Tracheal epithelial cell (primary cell): ENCODE measurements at places on chromosomes 16 and 17. TPM values are rescaled to one million over a fixed set of nuclear protein-coding genes. Genes with fewer than 3 reads are reported as not detected.

Gene CES1
- total RNA-seq = 1.2 TPM in 1 of 2 replicates, not detected in the other

Gene TBC1D3I
- total RNA-seq = not detected in 2 replicates

Gene DHX8
- 23.4 and 31.3 TPM in 2 replicates for total RNA-seq

Gene TBC1D3E
- not detected in 2 replicates for total RNA-seq

Gene ACSM2A
- total RNA-seq = not detected in 2 replicates

Gene BCKDK
- total RNA-seq = 11.7 and 20.7 TPM in 2 replicates

Gene CA7
- total RNA-seq = not detected in 2 replicates

Gene TNK1
- 9.9 and 11.9 TPM in 2 replicates for total RNA-seq

Gene CLEC18A
- total RNA-seq = under 0.01 and 1.2 TPM in 2 replicates

Gene MPP3
- 8.2 and 10.0 TPM in 2 replicates for total RNA-seq

Gene MLX
- 30.3 and 32.0 TPM in 2 replicates for total RNA-seq

Gene ATP1B2
- total RNA-seq = not detected in 2 replicates

Gene KDM6B
- 3.4 and 6.3 TPM in 2 replicates for total RNA-seq

Gene RNF43
- 4.6 and 6.0 TPM in 2 replicates for total RNA-seq

Gene KRT31
- 0.24 TPM in 1 of 2 replicates, not detected in the other for total RNA-seq

Gene FA2H
- 1.9 and 3.4 TPM in 2 replicates for total RNA-seq

Gene KLHL10
- not detected in 2 replicates for total RNA-seq

Gene TMEM114
- total RNA-seq = 1.2 TPM in 1 of 2 replicates, not detected in the other

Gene KRT15
- total RNA-seq = 38.1 and 92.7 TPM in 2 replicates

Gene FOXL1
- 0.72 and 2.8 TPM in 2 replicates for total RNA-seq

Gene TRPV2
- total RNA-seq = 1.2 TPM in 1 of 2 replicates, not detected in the other

Gene NPIPA7
- total RNA-seq = 2.2 TPM in 1 of 2 replicates, not detected in the other

Gene TOM1L1
- 62.0 and 77.4 TPM in 2 replicates for total RNA-seq

Gene CLEC19A
- not detected in 2 replicates for total RNA-seq

Gene CSNK1D
- total RNA-seq = 32.6 and 44.1 TPM in 2 replicates

Gene CFAP52
- total RNA-seq = 0.24 and 0.43 TPM in 2 replicates

Gene CCR7
- not detected in 2 replicates for total RNA-seq

Gene ADAD2
- total RNA-seq = not detected in 2 replicates

Gene MYOCD
- under 0.01 TPM in 1 of 2 replicates, not detected in the other for total RNA-seq

Gene PPL
- 88.0 and 150 TPM in 2 replicates for total RNA-seq

Gene OSGIN1
- total RNA-seq = 1.7 and 1.9 TPM in 2 replicates

Gene FOXN1
- total RNA-seq = 0.21 and 0.24 TPM in 2 replicates

Gene OR2C1
- 0.24 TPM in 1 of 2 replicates, not detected in the other for total RNA-seq

Gene LGALS9B
- total RNA-seq = not detected in 2 replicates

Gene HS3ST3A1
- 1.5 and 2.4 TPM in 2 replicates for total RNA-seq

Gene KRT36
- total RNA-seq = not detected in 2 replicates

Gene ARL5C
- total RNA-seq = not detected in 2 replicates

Gene PROCA1
- 0.24 and 0.64 TPM in 2 replicates for total RNA-seq

Gene CCT6B
- total RNA-seq = 0.64 and 0.72 TPM in 2 replicates

Gene KRT24
- total RNA-seq = 0.21 TPM in 1 of 2 replicates, not detected in the other

Gene ATP2A3
- 0.48 TPM in 1 of 2 replicates, not detected in the other for total RNA-seq

Gene KRTAP9-3
- total RNA-seq = not detected in 2 replicates

Gene NT5C3B
- 51.8 and 82.3 TPM in 2 replicates for total RNA-seq

Gene ZNF267
- total RNA-seq = 7.7 and 20.0 TPM in 2 replicates

Gene LRRC37A
- 0.48 and 1.5 TPM in 2 replicates for total RNA-seq

Gene ZNF830
- 10.6 and 12.4 TPM in 2 replicates for total RNA-seq

Gene BEAN1
- total RNA-seq = 0.96 TPM in 1 of 2 replicates, not detected in the other

Gene VMO1
- 0.72 and 1.1 TPM in 2 replicates for total RNA-seq

Gene KRT17
- total RNA-seq = 21,656 and 29,975 TPM in 2 replicates

Gene KSR1
- total RNA-seq = 0.43 and 5.1 TPM in 2 replicates

Gene FZD2
- 0.21 and 1.7 TPM in 2 replicates for total RNA-seq

Gene OR3A2
- not detected in 2 replicates for total RNA-seq

Gene TUBB3
- 7.0 and 361 TPM in 2 replicates for total RNA-seq
